SHP77 treated with DMSO at 0.1 percent for 48 hours (cell line): ENCODE measurements at places on chromosomes 12 and 14.

- no peak for DNase-seq
Measured at GRCh38 chr12:132330549-132330881, 1.1 kb upstream of the GALNT9 start.

DNA sequence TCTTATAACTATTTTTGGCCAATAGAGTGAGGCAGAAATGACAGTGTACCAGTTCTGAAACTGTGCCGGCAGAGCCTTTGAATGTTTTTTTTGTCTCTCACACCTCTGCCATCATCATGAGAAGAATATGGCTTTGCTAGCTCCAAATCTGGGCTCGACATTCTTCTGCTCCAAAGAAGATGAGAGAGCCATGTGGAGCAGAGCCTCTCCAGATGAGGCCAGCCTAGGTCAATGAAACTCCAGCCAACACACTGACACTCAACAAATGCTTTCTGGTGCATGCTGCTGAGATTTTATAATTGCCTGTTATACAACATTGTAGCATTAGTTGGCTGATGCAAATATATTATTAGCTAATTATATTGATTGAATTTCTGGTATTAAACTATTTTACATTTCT lies 154.7 kb downstream of the SLC38A4 start:
- no peak for DNase-seq

- DNase-seq: no peak
Measured at GRCh38 chr14:77183896-77184295, 2.3 kb downstream of the TMEM63C start.

- DNase-seq: no peak
Measured at GRCh38 chr12:32964981-32965585, 68.5 kb upstream of the PKP2 start.

GRCh38 chr14:50095895-50096294 lies 20.5 kb downstream of the VCPKMT start:
- no peak for DNase-seq

GRCh38 chr12:24200010-24200409 lies 250.5 kb upstream of the SOX5 start:
- DNase-seq: no peak

DNA sequence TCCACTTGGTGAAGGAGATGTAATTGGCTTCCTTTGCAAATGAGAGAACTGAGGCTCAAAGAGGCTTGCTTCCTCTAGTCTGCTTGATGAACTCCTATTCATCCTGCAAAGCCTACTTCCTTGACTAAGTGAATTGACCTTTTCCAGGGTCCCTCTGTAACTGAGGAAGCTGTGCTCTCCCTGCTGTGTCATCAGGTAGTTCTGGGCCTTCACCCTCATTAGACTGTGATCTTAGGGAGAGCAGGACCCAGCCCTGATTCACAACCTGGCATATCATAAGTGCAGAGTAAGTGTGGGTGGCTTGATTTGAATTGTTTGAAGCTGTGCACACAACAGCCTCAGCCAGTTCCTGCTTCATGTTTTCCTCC lies 16.3 kb downstream of the ASB2 start:
- no peak for DNase-seq

GRCh38 chr12:30909349-30910037 lies 17.1 kb upstream of the TSPAN11 start:
- no peak for DNase-seq

DNA sequence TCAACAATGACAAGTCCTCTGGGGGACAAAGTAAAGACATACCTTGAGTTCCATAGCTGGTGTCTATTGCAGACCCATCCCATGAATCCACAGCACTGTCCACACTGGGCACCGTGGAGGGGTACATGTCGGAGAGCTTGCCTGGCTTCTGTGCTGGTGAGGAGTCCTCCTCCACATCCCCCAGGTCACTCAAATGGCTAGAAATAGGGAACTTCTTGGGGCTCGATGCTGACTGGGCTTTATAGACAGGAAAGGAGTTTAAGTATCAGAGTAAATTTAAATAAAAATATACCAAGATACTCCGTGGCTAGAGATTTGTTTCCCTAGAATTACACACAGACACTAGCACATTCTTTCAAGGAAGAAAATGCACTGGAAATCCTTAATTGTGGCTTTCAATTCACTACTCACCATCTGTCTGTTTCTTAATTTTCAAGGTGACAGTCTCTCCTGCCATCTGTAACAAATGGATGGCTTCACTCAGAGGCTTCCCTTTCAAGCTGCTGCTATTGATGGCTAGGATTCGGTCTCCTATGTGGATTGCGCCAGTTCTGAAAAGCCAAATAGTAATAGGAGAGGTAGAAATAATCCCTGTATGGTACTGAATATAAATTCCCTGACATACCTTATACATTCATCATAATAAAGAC lies 90.1 kb downstream of the HELB start:
- no peak for DNase-seq

DNA sequence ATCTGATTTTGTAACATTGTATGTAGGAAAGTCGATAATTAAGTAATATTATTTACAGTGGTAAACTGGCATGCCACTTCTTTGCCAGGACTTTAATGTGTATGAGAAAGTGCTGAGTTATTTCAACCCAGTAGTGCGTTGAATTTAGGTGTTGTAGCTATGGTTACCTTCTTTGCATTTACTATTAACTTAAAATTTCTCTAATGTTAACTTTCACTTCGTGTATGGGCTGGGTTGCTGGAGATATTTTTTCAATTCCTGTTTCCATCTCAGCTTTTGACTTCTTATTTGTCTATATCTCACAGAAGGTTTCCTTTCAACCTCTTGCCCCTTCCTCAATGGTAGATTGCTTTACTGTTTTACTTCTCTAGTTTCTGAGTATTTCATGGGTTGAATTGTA lies 1345.6 kb downstream of the FSCB start:
- DNase-seq: no peak
